ENCODE measurements at places on chromosomes 12 and 14. TPM values are rescaled to one million over a fixed set of nuclear protein-coding genes. Genes with fewer than 3 reads are reported as not detected.

The MYO1H gene
- total RNA-seq: not detected

The ACRBP gene
- total RNA-seq: 0.89 TPM

The AEBP2 gene
- 12.5 TPM for total RNA-seq

GRCh38 chr12:54075974-54076373, 22.3 kb downstream of the HOXC4 start:
- no peak for DNase-seq

GRCh38 chr12:64256166-64256800, 34.2 kb upstream of the KICS2 start:
- no peak for DNase-seq

DNA sequence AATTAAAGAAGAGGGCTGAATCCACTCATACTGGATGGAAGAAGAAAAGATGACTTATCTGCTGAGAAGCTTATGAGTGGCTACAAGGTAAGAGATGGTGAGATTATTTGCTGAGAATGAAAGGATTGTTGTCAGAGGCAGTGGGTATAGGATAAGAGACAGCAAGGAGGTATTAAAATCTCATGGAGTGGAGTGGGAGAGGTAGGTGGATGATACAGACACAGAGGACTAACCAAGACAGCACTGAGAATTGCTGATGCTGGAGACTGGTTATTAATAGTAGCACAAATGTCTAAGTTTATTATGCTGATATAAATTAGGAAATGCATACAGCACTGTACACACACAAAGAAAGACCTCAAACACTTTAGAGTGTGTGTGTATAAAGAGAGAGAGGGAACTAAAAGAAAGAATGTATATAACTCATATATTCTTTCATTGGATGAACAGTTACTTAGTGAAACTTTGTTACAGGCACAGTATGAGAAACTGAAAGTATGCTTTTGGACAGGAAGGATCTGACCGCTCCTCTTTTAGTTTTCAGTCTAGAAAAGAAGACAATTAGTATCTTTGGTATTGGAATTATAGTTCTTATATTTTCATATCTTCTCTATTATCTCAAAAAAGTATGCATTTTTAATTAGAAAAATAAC, 543.1 kb downstream of the LRFN5 start:
- no peak for DNase-seq

- DNase-seq: no peak
Measured at GRCh38 chr12:80413462-80413861, 30.6 kb upstream of the PTPRQ start.

- DNase-seq: no peak
Measured at GRCh38 chr12:15122344-15122743, 98.9 kb downstream of the RERG start.

Measured in kidney epithelial cell (primary cell).